ENCODE measurements at places on chromosomes 13 and 19.

DNA sequence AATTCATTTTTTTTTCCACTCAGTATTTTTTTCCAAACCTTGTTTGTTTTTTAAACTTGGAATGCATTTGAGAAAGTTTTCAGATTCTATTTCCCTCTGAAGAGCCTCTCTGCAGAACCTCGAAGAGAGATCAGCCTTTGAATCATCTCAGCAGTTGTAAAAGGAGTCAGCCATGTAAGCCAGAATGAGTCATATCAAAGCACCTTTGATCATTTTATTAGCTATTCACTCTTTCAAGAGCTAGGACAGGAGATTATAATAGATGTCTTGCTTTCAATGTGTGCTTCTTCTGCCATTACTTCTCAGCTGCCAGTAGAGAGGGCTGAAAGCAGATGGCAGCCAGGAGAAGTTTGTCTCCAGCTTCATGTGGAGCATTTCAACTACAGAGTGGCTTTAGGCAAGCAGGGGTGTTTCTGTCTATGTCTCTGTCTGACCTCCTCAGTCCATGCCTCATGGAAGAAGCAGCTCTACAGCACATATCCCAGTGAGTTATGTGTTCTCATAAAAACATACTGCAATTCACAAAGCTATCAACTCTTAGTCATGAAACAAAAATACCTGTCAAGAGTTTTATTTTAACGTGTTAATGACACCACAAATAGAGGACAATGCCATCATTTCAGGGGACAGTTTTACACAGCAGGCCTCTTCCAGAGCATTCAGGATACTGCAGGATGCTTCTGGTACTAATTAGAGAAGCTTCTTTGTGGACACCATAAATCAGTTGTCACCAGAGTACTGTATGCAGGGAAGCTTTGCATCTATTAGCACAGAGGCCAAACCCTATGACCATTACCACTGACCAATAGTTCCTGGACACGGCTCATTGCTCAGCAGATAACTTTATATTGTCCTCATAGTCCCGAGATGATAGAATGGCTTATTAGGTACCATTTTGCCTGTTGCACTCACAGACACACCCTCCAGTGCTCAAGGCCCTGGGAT lies 94.3 kb downstream of the NHLRC3 start:
- no peak for DNase-seq

- DNase-seq, result no peak
These were observed 692 bp downstream of the SULT2B1 start for GRCh38 chr19:48552406-48553322.

GRCh38 chr19:9673912-9674662 lies 813 bp downstream of the ZNF562 start:
- DNase-seq, result no peak

GRCh38 chr19:11663181-11663591 lies 65.9 kb downstream of the ZNF627 start:
- no peak for DNase-seq

DNA sequence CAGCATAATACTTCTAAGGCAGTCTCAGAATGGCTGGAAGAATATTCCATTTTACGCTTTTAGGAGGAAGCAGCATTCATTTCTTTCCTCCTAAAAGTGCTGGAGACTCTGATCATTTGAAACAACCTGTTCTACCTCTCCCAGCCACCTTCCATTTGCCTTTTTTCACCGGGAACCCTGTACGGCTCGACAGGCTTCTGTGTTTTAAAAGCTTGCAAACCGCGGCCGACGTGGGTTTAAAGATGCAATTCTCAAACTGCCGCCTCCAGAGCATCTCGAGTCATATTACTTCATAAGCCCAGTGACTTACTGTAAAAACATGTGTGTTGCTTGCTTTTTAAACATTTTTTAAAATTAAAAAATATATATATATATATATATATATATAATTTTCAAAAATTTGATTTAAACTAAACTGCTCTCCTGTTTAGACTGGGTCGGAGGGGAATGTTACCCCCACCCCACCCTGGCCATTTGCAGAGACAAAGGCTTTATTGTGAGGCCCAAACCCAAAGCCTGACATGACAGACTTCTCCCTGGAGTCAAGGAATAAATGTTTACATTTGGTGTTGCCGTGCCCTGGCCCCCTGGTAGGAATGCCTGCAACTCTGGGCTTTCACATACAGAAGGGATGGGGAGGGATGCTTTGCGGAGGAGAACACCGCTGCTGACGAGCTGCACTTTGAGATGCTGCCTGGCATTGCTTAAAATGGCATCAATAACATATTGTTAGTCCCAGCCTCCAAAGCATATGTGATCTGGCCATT lies 30.4 kb downstream of the ZNF536 start:
- no peak for DNase-seq

GRCh38 chr19:2375353-2376121 lies 15.5 kb downstream of the TMPRSS9 start:
- DNase-seq, result no peak

GRCh38 chr13:35470671-35471661 lies 5.5 kb downstream of the MAB21L1 start:
- no peak for DNase-seq

GRCh38 chr13:82092312-82092711 lies 1751.4 kb upstream of the SPRY2 start:
- DNase-seq, result no peak

GRCh38 chr19:40284501-40285352 lies at the start of gene AKT2:
Gene AKT2 (minus strand): TSS chr19:40285345. CDS start chr19:40265267, 20,078 bp downstream.
- DNase-seq, result no peak

DNA sequence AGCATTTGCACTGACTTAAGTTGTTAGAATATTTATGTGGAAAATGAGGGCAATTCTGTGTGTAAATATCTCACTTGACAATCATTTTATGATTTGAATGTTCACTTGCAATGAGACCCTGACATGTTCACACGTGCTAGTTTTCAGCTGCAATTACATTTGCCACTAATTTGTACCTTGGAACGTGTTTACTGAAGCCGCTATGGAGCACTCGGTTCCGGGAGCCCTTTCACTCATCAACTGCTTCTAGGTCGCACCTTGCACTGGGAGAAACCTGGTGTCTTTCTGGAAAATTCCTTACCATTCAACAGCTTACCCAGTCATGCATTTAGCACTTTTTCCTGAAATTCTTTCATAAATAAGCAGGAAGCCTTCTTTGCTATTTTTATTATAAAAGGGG lies 229.6 kb downstream of the ZIC5 start:
- DNase-seq, result no peak

DNA sequence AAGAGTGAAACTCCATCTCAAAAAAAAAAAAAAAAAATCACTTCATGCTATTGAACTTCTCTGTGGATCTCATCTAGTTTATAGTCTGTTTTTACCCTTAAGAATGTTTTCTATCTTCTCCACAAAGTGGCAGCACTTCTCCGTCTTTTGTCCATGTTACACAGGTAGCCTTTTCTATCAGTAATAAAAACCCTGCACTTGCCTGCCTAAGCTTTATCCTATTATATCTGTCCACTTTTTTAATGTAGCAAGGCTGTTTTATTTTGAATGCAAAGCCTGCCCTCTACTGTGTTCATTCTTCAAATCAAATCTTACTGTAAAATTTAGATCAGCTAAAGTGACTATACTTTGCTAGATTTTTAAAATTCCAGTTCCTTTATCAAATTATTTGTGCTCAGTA lies 124.0 kb downstream of the STOML3 start:
- no peak for DNase-seq

- DNase-seq, result no peak
These were observed 18.5 kb downstream of the RNASEH2B start for GRCh38 chr13:50928102-50928501.

DNA sequence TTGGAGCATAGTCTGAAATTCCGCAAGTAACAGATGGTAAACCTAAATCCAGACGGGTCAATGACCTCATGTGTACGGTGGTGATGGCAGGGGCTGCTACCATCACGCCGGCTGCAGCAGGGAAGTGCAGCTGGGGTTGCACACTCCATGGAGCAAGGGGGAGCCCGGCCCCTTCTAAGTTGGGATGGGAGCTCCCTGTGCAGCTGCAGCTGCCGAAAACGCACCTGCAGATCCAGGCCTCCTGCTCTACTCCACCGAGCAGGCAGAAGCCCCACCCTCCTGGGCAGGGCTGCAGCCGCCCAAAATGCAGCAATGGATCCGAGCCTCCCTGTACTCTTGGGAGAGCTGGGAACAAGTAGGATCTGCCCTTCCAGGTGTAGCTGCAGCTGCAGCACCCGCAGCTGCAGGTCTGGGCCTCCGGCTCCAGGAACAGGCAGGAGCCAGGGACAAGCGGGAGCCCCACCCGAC lies 25.5 kb downstream of the KBTBD6 start:
- DNase-seq, result no peak

GRCh38 chr13:24866488-24866887 lies 102.5 kb downstream of the RNF17 start:
- DNase-seq, result no peak

GRCh38 chr19:38142176-38143035 lies 81.6 kb downstream of the DPF1 start:
- DNase-seq, result no peak

GRCh38 chr13:25795277-25795676 lies 256.5 kb downstream of the SHISA2 start:
- DNase-seq, result no peak

DNA sequence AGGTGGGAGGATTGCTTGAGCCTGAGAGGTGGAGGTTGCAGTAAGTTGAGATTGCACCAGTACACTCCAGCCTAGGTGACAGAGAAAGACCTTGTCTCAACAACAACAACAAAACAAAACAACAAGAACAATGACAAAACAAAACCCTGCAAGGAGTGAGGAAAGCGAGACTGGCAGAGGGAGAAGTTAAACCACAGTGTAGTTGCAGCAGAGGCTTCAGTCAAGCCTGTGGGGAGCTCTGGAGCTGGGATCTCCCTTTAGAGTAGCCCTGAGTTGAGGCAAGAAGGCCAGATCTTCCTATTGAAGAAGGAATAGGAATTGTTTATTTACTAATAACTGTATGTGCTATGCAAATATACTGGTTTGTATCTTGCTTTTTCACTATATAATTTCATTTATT lies 25.3 kb upstream of the RNASEH2B start:
- no peak for DNase-seq

Data from non-pigmented ciliary epithelial cell (primary cell).